CD4-positive, CD25-positive, alpha-beta regulatory T cell (primary cell): ENCODE measurements at places on chromosomes 3 and 15. TPM values are rescaled to one million over a fixed set of nuclear protein-coding genes. Genes with fewer than 3 reads are reported as not detected.

SH3GL3 gene
- total RNA-seq, result not detected

A4GNT gene
- not detected for total RNA-seq

MITF gene
- 0.44 TPM for total RNA-seq

DNA sequence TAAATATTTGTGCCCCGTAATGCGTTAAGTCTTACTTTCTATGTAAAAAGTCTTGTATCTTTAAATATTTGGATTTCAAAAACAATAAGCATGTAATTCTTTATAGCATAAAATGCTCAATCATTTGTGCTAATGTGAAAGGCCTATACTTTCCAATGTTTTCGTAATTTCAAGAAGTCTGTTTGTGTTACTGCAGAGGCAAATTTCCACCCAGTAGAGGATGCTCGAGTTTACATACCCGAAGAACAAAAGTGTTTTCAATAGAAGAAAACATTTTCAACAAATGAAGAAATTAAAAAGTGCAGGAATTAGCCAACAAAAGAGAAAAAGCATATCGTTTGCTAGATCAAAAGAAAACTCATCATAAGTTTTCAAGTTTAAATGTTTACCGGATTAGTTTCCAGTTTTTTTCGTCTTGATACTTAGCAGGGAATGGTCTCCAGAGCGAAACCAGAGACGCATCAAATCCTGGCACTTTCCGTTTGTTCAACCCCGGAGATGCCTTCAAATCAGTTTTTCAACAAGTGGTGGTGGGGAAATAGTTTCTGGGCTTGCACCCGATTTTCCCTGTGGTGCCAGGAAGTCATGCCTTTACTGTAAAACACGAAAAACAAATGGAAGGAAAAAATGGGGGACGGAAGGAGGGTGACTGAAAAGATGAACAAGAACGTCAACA, 1.0 kb downstream of the CGGBP1 start:
- DNase-seq, result peak; percentile 46

DNA sequence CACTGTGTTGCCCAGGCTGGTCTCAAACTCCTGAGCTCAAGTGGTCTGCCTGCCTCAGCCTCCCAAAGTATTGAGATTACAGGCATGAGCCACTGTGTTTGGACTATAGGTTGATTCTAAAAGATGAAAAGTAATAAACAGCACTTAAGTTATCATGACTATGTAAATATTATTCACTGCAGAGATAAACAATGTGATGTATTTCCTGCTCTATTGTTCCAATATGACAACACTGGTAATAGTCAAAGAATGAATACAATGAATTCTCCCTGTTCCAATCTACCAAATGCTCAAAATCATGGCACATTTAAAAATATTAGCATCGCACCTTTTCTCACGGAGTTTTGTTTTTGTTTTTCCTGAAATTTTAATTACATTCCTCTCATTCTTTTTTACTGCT, 36.8 kb upstream of the TBL1XR1 start:
- no peak for DNase-seq

DNA sequence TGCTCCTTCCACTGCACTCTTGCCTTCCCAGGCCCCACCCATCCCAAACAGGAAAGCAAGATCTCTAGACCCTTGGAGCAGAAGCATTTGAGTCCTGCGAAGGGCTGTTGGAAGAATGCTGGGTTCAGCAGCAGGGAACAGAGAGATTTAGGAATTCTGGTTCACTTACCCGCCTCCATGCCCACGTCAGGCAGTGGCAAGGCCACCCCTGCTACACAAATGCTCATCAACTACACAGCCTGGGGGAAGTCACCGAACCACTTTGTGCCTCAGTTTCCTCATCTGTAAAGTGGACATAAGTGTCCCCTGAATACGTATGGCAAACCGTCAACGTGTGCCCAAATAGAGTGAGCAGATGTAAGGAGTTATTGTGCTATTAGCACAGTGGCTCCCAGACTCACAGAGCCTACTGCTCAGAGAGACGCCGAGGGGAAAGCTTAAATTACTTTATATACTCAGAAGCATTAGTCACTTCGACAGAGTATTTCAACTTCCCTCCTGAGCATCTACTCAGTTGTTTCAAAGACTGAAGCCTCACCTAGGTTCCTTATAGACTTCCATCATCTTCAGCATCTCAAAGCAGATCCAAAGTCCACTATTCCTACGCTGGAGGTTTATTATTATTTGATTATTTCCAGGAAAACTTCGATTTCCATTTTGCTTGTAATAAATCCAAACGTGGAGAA, 905 bp downstream of the HOMER2 start:
- DNase-seq, result peak; percentile 5

- DNase-seq, result no peak
These were observed 91.0 kb downstream of the LRTM1 start for GRCh38 chr3:54836871-54837270.

DNA sequence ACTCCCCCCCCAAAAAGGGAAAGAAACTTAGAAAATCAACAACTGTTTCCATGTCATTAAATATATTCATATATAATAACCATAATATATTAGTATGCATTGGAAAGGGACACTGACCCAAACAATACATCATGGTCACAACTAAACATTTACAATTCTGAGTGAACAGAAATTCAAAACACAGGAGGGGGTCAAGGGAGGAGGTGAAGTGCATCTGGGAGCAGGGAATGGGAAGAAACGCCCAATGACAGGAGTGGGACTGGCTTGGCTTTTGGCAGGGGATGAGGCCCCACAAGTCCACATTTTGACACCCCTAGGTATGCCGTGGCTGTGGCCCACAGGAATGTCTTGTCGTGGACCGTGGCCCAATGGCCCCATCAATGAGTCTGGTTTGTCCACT, 41.1 kb downstream of the FGD5 start:
- no peak for DNase-seq

DNA sequence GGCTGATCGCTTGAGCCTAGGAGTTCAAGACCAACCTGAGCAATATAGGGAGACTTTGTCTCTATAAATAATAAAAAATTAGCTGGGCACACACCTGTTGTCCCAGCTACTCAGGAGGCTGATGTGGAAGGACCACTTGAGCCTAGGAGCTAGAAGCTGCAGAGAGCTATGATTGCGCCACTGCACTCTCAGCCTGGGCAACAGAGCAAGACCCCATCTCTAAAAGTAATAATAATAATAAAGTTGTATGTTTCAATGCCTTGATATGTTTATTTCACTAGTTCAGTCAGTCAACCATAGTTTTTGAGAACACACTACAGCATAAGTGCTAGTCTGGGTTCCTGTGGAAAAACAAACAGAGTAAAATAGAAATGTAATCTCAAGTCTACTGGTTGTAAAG, 36.5 kb downstream of the IGF2BP2 start:
- DNase-seq, result no peak

DNA sequence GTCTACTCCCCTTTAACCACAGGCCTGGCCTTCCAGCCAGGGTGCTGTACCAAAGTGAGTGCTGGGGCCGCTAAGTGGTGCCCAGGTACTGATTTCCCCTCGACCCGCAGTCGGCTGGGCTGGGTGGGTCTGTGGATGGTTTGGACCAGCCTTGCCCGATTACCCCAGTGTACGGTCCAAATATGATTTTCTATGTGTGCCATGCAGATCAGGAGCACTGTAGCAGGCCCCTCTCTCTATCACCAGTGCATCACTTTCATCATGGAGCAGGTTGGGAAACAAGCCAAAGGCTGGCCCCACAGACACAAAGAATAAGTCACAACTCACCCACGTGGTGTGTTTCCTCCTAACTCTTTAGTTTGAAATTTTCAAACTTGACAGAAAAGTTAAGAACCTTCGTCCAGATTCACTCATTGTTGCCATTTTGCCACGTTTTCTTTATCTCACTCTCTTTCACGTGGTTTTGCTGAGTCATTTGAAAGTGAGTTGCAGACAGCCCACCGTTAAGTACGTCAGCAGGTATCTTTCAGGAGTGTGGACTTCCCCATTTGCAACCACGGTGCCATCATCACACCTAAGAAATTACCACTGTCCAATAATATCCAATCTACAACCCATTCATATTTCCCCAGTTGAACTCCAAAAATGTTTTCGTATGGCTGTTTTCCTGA, 37.0 kb downstream of the ZNF710 start:
- DNase-seq, result peak; percentile 77

GRCh38 chr15:95866711-95867440, 463.6 kb upstream of the NR2F2 start:
- no peak for DNase-seq
